ENCODE measurements at places on chromosomes 2 and 18.
A peak's percentile ranks its signal among the peaks of the same experiment; 100 is the strongest.

DNA sequence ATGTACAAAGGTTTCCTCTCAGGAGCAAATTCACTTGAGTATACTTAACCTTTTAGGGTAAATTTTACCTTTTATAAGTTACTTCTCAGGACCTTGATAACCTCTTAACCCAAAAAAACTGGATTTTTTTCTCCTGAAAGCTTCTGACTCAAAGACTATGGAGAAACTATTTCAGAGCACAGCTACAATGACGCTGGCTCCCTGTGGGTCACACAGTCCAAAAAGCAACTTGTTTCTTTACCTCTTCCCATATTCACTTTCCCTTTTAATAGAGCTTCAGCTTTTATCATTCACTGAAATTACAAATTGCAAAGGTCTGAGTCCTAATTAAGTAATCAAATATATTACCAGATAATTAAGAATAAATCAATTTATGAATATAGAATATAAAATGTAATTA lies 32.4 kb downstream of the GTF3C3 start:
- no peak for DNase-seq

DNA sequence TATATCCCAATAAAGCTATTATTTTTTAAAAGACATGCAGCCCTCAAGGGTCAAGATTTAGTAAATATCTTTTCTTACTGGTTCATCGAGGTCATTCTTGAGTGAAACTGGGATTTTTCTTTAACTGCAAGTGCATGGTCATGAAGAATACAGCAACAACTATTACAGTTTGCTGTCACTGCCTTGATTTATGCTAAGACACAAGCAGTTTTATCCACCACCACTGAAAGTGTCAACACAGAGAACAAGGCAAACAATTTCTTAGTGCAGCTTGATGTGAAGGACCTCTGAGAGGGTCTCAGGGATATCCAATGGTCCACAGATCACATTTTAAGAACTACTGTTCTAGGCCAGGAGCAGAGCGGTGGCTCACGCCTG lies 12.1 kb downstream of the SP3 start:
- no peak for DNase-seq

- DNase-seq = no peak
Measured at GRCh38 chr2:192696857-192697256, 502.1 kb upstream of the TMEFF2 start.

GRCh38 chr2:166090908-166091307 lies 36.9 kb downstream of the SCN1A start:
- DNase-seq = no peak

- peak; percentile 79 for DNase-seq
Measured at GRCh38 chr18:2994603-2995432, 18.1 kb downstream of the LPIN2 start.
